Inflammatory macrophage treated with lipopolysaccharide for 1 hour (primary cell): ENCODE measurements at places on chromosomes 13 and 19.

GRCh38 chr19:23983406-23983805, 68.7 kb downstream of the ZNF726 start:
- DNase-seq = no peak

GRCh38 chr13:80555796-80556678, 215.1 kb upstream of the SPRY2 start:
- no peak for DNase-seq

DNA sequence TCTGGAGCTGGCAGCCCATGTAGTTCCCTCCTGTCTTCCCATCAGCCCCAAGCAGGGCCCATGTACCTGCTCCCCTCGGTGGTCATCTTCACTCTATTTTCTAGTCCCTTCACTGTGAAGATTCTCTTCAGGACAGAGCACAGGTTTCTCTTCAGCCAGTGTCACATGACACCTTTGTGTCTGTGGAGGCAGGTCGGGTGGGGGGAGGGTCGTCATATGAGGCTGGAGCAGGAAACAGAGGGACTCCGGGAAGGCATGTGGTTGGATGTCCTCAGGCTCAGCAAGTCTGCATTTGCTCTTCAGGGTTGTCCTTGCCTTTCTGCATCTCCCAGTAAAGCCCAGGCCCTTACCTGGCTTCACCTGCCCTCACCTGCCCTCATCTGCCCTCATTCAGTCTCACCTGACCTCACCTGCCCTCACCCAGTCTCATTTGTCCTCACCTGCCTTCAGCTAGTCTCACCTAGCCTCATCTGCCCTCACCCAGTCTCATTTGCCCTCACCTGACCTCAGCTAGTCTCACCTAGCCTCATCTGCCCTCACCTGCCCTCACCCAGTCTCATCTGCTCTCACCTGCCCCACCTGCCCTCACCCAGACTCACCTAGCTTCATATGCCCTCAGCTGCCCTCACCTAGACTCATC, 120.3 kb downstream of the ZDHHC20 start:
- no peak for DNase-seq

GRCh38 chr19:52786078-52786463, 520 bp downstream of the ZNF600 start:
- no peak for DNase-seq

DNA sequence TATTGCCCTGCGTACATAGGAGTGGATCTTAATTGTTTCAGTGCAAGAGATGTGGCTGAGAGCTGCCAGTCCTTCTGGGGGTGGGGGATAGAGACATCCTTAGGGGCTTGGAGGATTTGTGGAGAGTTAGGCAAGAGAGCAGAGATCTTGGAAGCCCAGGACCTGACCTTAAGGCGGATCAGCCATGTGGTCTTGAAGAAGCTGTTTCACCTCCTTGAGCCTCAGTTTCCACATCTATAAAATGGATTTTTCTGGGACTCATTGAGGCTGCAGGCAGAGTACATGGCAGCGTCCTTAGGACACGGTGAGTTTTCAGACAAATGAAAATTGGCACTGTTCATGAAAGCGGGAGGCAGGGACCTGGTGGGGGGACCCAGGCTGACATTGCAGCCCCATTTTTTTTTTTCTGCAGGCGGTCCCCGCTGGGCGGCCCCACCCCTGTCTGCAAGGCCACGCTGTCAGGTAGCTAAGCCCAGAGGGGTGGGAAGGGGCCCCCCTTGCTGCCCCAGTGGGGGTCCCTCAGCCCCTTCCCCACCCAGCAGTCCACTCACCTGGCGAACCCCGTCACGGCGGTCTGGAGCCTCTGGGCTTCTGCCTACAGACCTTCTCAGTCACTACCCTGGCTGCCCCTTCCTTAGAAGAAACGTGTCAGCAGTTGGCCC, 30.0 kb downstream of the PDE4A start:
- DNase-seq = no peak

- DNase-seq = no peak
Observed at GRCh38 chr19:18941628-18942354, 774 bp upstream of the HOMER3 start.

DNA sequence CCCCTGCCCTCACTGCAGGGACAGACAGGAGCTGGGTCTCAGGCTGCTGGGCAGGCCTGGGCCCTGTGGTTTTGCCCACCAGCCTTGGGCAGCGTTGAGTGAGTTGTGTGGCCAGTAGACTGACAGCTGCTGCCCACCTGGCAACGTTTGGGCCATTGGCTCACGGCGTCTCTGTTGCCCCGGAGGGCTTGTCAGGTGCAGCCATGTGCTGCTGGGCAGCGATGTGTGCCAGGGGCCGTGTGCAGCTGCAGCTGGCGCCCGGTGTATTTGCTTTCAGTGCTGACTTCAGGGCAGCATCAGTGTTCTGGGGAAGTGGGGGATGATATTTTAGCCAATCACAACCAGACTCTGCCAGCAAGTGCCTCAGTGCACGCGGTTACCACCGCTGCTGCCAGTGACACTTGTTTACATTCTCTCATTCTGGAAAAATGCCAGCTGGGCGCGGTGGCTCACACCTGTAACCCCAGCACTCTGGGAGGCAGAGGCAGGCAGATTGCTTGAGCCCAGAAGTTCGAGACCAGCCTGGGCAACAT, 10.6 kb downstream of the FZR1 start:
- DNase-seq = no peak

DNA sequence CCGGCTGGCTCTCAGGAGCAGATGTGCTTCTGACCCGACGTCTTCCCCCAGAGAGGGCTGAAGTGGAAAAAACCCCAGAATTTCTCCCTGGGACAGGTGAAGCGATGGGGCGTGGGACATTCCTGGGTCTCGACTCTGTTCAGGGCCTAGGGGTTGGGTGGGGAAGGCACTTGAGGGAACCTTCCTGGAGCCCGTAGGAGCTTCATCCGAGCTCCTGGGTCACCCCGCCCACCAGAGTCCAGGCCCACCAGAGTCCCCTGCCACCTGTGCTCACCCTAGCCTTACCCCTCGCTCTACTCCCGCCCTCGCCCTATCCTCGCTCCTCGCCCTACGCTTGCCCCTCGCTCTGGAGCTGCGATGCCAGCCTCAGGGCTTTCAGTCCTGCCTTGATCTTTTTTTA, 23.2 kb downstream of the EPN1 start:
- DNase-seq = no peak
